ENCODE measurements at places on chromosomes 1 and 21. TPM values are rescaled to one million over a fixed set of nuclear protein-coding genes. Genes with fewer than 3 reads are reported as not detected.

SVBP gene
- 15.8 TPM for total RNA-seq

DIO1 gene
- not detected for total RNA-seq

DNA sequence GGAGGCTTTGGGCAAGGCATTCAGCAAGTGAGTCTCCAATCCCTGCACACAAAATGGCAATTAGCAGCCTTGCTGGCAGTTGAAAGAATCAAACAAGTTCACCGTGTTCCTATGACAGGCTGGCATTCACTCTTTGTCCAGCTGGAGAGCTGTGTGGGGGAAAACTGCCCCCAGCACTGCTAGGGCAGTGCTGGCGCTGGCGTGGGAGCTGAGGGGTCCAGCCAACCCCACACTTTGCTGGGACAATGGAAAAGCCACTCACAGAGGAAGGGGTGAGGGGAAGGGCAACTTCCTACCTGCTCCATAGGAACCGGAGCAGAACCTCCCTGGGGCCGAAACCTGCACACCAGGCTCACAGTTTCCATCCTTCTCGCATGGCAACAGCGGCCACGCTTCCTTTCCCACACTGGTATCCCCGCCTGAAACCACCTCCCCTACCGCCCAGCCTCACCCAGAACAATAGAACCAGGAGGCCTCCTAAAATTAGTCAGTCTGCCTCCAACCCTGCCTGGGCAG is 26.7 kb upstream of the KCNN3 start:
- no peaks in the 10 kb centered on the region for H3K36me3 ChIP-seq
- H3K27me3 ChIP-seq = peaks cover 7% of the 10 kb centered on the region
- H3K4me3 ChIP-seq = no peak overlapping the region

DNA sequence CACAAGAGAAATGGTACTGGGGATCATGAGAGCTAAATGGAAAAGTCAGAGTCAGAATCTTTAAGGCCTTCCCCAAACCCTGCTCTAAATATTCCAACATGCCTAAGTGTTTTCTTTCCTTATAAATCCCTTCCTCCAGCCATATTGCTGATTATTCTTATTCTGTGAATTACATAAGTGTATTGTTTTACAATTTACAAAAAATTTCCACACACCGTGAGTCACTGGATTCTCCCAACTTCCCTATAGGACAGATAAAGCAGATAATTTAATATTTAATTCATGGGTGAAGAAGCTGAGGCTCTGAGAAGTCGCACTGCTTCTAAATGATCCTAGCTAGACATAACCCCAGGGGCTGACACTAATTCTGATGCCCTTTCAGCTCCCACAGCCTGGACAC is 243.3 kb upstream of the JUN start:
- no peak overlapping the region for H3K4me3 ChIP-seq
- H3K27me3 ChIP-seq = no peaks in the 10 kb centered on the region
- no peaks in the 10 kb centered on the region for H3K4me1 ChIP-seq
- H3K36me3 ChIP-seq = peaks cover 7% of the 10 kb centered on the region

- DNase-seq = no peak
- H3K4me1 ChIP-seq = peaks cover 6% of the 10 kb centered on the region
- no peak overlapping the region for H3K27ac ChIP-seq
- H3K27me3 ChIP-seq = no peaks in the 10 kb centered on the region
These were observed 6.8 kb downstream of the SSU72 start for GRCh38 chr1:1567891-1568291.

- no peak overlapping the region for H3K4me3 ChIP-seq
- no peaks in the 10 kb centered on the region for H3K36me3 ChIP-seq
- DNase-seq = no peak
- H3K27me3 ChIP-seq = peaks cover 2% of the 10 kb centered on the region
- no peaks in the 10 kb centered on the region for H3K4me1 ChIP-seq
These were observed 39.7 kb downstream of the BACE2 start for GRCh38 chr21:41207401-41208375.
